ENCODE measurements at places on chromosomes 6 and 20.

- DNase-seq: no peak
Observed at GRCh38 chr20:10576411-10577090, 97.2 kb downstream of the JAG1 start.

DNA sequence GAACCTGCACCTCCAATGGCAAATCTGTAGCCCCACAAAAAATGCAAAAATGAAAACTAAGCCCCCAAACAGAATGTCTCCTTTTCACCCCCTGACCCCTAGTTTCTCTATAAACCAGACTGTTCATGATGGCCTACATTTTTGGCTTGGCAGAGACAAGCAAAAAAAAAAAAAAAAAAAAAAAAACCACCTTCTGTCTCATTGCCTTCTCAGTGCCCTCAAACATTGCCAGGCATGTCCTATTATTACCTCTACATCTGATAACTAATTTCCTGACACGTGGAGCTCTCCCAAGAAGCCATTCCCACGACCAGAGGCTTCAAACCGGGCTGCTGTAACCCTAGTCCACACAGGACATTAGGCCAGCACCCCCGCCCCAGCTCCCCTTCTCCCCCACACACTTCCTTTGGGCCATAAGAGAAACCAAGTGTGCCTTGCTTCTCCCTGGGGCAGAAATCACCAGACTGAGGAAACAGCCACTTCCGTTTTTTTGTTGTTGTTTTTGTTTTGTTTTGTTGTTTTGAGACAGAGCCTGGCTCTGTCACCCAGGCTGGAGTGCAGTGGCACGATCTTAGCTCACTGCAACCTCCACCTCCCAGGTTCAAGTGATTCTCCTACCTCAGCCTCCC, 65.4 kb downstream of the GPR6 start:
- DNase-seq: no peak

- DNase-seq: no peak
Observed at GRCh38 chr20:46031701-46032254, 2.8 kb downstream of the SLC12A5 start.

DNA sequence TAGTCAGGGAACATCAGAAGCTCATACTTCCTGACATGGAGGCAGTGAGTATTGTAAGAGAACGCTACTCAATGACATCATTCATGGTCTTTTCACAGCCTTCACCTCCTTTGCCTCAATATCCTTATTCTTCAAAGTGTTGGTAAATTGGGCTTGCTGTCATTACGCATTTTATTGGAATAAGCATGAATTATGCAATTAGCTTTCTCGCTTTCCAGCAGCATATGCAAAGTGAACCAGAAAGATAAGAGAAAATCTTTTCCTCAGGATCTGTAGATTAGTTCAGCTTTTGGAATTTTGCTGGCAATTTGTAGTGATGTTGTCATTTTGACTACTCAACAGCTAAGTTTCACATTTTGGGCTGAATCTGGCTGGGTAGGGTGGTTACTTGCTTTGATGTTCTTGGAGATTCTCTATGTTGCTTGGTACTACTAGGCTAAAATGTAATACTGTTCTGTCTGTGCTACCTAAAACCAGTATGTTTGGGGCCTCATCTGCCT, 1012.1 kb downstream of the KIF16B start:
- DNase-seq: no peak

DNA sequence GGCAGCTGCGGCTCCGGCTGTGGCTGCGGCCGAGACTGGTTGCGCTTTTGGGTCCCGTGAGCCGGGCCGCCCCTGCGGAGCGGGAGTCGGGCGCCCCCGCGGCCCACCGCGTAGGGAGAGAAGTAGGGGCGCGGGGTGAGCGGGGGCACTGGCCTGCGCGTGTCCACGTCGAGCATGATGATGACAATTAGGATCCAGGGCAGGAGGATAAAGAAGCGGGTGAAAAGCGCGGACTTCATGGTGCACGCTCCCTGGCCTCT, 739 bp downstream of the B3GAT2 start:
- DNase-seq: no peak

- DNase-seq: no peak
Observed at GRCh38 chr20:48626938-48627736, 200.7 kb downstream of the PREX1 start.

- DNase-seq: no peak
Observed at GRCh38 chr6:148874698-148875293, 128.0 kb downstream of the UST start.

DNA sequence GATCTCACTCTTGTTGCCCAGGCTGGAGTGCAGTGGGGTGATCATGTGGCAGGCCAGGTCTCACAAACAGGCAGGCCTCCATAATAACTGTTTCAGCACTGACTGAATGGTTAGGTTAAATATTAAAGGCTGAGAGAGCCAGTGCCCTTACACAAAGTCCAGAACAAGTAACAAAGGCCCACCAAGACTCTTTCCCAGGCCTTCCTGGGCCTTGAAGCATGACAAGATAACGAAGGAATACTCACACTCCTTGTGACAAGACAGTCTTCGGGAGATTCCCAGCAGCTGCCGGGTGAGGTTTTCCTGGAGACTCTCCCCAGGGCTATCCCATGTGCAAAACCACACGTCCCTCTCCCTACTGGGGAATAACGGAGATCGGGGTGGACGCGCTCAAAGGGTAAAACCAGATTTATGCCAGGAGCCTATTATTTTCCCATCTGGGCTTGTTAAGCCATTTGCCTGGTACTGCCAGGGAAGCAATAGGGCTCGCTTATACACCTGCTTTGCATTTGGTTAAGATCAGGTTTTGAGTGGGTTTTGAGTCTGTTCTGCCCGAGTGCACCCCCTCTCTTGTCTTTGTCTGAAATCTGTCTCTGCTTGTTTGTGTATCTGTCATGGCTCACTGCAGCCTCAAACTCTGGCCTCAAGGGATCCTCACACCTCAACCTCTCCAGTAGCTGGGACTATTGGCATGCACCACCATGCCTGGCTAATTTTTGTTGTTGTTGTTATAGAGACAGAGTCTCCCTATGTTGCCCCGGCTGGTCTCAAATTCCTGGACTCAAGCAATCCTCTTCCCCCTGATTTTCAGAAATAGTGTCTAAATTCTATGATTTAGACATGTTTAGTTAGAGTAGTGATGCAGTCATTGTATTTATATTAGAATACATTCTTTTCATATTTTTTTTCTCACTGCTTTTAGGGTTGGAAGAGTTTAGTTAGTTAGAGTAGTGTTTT, 1.4 kb upstream of the ENPP3 start:
- no peak for DNase-seq

DNA sequence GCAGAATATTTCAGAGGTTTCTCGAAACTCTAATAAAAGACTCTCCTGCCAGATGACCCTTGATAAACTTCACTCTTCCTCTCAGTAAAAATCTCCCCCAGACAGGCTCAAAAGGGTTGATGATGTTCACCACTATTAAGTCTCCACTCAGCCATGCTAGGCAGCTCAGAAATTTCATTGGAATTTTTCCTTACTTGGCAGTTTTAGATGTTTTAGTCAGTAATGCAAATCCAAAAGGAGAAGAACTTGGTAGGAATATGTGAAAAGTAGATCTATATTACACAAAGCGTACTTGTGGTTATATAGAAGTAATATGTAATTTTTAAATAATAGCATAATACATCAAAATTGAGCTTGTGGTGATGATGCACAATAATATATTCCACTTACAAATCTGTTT, 333.0 kb downstream of the PHF3 start:
- DNase-seq: no peak

DNA sequence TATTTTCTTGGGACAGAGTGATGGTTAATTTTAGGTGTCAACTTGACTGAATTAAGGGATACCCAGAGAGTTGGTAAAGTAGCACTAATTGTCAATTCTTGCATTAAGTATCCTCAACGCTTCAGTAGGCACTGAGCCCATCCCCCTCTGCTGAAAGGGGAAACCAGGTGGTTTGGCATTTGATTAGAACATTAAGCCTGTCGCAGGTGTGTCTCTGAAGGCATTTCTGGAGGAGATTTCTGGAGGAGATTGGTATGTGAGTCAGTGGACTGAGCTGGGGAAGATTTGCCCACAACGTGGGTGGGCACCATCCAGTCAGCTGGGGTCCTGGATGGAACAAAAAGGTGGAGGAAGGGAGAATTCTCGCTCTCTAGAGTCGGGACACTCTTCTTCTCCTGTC, 119.8 kb downstream of the RFX6 start:
- DNase-seq: no peak
